ENCODE measurements at places on chromosomes 7 and 10.

- DNase-seq = no peak
Observed at GRCh38 chr7:5712566-5712965, 68.9 kb downstream of the RNF216 start.

GRCh38 chr7:20698469-20698868 is 83.0 kb downstream of the ABCB5 start:
- DNase-seq = no peak

DNA sequence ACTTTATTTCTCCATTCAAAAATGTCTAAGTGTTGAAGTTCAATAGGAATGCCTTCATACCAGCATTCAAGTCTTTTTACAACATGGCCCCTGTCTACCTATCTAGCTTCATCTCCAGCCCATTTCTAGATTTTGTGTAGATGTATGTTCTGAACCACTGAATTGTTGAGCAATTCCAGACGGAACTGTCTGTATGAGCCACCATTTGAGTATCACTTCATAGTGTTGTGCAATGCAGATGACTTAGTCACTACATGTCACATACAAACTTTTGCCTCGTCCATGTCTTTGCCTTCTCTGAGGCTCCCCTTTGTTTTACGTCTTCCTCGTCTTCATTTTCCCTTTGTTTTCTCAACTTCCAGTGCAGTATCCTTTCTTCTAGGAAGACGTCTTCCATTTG is 118.1 kb downstream of the INHBA start:
- no peak for DNase-seq

DNA sequence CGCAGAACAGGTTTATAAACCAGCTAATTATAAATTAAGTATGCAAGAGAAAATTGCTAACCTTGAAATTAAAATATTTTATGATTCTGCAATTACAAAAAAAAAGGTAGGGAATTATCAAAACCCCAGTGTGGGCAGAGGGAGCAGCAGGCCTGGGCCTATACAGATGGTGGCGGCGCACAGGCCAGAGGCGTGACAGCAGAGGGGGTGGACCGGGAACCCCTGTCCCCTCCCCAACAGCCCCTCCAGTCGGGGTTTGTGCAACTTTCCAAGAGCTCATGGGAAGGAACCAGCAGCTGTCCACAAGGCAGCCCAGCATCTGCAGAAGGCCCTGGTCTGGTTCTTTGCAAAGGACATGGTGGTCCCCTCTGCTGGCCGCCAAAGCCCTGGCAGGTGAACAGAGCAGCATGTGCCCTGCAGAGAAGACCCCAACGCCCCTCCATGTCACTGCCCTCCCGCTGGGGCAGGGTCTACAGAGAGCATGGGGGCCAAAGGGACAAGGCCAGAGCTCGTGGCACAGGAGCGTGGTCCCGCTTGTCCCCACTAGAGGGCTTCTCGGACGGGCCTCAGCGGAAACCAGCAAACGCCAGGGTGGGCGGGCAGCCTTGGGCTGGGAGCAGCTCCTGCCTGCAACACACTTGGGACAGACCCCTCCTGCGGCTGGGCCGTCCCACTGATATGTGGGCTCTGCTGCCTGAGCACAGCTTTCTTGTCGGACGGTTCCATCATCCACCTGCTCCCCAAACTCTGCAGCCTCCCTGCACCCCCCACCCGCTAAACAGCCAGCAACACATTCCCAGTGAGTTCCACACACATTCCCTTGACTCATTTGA is 75.1 kb downstream of the EBF3 start:
- DNase-seq = no peak

GRCh38 chr7:39749177-39749576 is 125.8 kb downstream of the RALA start:
- no peak for DNase-seq

GRCh38 chr10:13536674-13537366 is 8.0 kb upstream of the BEND7 start:
- DNase-seq = no peak

GRCh38 chr10:30455816-30456215 is 21.8 kb downstream of the MAP3K8 start:
- no peak for DNase-seq

DNA sequence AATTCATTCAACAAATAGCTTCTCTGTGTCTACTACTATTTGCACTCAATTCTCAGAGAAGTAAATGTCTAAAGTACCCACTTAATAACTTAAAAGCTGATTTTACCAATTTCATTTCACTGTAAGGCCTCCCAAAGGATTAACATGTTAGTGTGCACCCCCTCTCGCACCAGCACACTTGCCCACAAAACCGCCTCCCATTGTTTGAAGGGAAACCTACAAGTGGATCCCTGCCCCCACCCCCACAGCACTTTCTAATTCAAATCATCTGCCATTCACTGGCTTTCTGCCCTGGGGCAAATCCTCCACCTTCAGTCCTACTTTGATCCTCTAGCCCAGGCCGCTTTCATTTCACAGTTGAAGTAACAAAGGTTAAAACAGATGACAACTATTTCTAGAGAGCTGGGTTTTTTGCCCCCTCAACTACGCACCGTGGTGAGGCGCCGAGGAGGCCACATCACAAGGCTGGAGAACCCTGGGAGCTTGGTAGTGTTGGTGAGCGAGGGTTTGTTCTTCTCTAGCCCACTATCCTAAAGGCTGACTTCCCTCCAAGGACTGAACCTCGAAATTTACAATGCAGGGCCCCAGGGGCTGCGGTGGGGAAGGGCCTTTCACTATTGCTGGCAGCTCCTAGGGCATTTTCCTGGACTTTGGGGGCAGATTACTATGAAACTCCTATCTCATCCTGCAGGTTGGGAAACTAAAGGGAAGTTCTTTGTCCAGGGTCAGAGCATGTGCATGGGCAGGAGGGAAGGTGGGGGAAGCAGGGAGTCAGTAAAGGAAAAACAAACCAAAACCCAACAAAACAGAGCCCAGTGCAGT is 517.4 kb upstream of the ZMIZ1 start:
- DNase-seq = no peak

- no peak for DNase-seq
Observed at GRCh38 chr10:87651801-87652200, 7.9 kb upstream of the PAPSS2 start.

DNA sequence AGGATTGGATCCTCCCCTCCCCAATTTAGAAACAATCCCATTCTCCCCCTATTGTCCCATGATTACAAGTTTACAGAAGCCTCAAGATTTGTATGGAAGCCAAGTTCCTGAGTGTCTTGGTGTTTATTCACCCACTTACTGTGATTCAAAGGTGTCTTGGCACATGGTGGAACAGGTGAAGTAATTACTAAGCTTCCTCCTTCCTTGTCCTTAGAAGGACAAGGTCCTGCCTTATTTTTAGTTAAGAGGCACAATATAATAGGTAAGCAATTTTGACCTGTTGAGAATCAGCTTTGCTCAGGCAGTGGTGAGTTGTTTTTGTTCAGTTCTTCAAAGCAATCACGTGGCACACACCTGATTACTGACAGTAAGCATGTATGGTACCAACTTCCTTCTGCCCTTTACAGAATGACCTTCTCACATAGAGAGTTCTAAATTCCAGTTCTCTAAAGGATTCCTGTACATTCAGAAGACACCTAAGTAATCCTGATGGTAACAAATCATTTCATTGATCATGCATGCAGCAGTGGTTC is 60.7 kb upstream of the SLC13A1 start:
- no peak for DNase-seq

- DNase-seq = no peak
Observed at GRCh38 chr10:122505011-122505410, 43.7 kb downstream of the HTRA1 start.

GRCh38 chr10:32795598-32796183 is 162.3 kb downstream of the ITGB1 start:
- DNase-seq = no peak

- DNase-seq = no peak
Observed at GRCh38 chr10:30396698-30397097, 37.3 kb upstream of the MAP3K8 start.

DNA sequence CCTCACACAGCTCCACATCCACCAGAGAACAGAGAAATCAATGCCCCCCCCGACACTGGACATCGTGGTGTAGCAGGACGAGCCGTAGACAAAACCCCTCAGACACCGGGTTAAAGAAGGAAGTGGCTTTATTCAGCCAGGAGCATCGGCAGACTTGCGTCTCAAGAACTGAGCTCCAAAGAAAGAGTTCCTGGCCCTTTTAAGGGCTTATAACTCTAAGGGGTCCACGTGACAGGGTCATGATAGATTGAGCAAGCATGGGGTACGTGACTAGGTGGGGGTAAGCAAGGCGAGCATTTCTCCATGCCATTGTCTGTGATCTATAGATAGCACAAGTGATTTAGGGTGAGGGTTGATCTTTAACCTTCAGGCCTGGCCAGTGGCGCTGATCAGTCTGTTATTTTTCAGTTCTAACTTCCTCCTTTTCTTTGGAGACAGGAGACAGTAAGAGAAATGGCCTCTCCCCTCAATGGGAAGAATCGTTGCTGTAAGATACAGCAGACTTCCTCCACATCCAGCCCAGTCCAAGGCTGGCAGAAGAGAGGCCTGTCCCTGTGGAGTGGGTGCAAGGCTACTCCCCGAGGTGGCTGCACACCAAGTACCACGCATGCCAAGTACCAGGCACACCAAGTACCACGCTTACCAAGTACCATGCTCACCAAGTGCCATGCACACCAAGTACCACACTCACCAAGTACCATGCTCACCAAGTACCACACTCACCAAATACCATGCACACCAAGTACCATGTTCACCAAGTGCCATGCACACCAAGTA is 19.5 kb upstream of the PPP2R2D start:
- DNase-seq = no peak

DNA sequence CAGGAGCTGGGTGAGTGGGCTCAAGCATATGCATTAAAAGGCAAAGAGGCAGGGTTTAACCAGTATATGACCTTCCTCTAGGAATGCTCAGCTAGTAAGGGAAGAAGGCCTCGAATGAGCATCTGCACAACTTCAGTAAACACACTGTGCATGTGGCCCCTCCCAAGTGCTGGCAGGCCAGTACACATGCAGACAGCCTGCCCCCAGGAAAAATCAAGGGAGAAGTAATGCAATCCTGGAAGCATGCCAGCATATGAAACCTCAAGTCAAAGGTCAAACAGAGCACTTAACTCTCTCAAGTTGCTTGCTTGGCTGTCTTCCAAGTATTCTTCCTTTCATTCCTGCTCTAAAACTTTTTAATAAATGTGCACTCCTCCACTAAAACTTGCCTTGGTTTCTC is 208.4 kb downstream of the ACTR3B start:
- DNase-seq = no peak

GRCh38 chr10:104417637-104418292 is 64.1 kb downstream of the CFAP58 start:
- no peak for DNase-seq

DNA sequence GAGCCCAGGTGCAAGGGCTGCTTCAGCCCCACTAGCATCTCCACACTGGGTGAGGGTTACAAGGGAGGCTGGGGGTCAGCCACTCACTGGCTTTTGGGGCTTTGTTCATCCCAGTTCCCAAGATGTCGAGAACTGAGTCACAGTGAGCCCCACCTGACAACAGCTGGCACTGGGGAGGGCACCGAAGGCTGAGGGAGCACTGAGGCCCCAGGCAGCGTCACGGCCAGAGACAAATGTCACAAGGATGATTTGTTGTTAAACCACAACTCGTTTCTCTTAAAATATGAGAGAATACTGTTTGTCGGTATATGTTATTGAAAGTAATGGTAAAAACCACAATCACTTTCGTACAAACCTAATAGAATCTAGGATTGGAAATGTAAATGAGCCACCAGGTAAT is 219.9 kb downstream of the CELF2 start:
- DNase-seq = no peak

DNA sequence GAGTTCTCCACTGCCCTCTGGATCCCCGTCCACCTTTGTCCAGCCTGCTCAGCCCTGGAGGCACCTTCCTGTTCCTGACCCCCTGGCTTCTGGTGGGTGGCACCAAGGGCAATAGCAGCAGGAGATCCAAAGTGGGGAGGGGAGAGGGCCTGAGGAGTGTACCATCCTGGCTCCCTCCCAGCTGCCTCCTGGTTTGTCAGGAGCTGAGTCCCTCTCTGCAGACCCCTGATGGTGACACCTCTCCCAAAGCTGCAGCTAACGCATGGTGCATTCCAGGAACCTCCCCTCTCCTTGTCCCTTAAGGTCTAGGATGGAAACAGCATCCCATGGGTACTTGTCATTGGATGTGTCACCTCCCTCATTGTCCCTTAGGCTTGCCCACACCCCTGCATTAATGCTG is 39.6 kb downstream of the VSTM4 start:
- DNase-seq = no peak

DNA sequence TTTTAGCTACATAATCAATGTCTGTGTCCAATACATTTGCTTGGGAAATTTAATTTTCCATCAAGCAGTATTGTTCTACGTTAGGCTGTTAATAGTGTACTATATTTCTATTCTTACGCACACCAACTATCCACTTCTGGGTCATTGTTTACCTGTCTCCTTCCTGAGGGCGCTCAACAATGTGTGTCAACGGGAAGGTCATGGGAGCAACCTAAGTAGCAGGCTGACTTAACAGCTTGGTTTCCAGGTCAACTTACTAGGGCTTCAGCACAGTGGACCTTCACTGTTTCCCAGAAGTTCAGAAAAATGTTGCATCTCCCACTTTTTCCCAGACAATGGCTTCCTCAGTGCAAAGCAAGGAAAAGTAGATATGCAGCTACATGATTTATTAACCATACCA is 13.7 kb downstream of the THSD7A start:
- DNase-seq = no peak

Data from right renal pelvis (tissue), 4 donors.